ENCODE measurements at places on chromosomes 3 and 15.

- no peak for DNase-seq
Measured at GRCh38 chr3:150544726-150545125, 1.6 kb downstream of the SERP1 start.

- DNase-seq: no peak
Measured at GRCh38 chr3:15800780-15801179, 3.0 kb upstream of the ANKRD28 start.

- no peak for DNase-seq
Measured at GRCh38 chr3:78818161-78818985, 949.4 kb downstream of the ROBO1 start.

GRCh38 chr3:61908382-61908781, 347.0 kb downstream of the PTPRG start:
- DNase-seq: no peak

Data from caudate nucleus (tissue), 63 donors.